ENCODE measurements at places on chromosomes 3 and 15.

DNA sequence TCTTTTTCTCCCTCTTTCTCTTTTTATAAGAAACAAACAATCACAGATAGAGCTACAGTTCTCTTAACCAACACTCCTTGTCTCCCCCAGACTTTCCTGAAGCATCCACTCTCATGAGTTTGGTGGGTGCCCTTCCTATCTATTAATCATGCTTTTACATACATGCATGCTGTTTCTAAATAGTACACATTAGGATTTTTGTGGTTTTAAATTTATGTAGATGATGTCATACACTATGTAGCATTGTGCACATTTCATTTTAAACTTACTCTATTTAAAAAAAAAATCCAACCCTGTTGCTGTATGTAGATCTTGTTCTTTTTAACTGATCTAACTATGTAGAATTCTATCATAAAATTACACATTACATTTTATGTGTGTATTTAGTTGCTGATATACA, 104.3 kb upstream of the MRPS22 start:
- no peak for DNase-seq

- DNase-seq: no peak
These were observed 12.7 kb downstream of the SEMA3G start for GRCh38 chr3:52432225-52432624.

DNA sequence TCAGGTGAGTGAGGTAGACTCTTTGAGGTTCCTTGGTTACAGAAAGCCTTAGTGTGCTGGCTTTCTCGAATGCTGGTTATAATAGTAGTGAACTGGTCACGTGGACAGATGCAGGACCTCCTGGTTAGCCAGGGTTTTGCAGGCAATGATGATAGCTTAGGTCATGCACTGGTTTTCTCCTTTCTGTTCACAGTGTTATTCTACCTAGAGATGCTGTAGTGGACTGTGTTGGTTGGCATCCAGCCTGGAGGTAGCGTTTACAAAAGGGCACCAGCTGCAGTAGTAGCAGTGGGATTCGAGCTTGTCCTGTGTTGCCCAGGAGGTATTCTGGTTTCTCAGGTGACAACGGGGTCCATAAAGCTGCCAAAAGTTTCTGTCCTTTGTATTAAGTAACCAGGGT, 27.0 kb downstream of the PCCB start:
- DNase-seq: no peak

- DNase-seq: no peak
These were observed 17.1 kb downstream of the ZFAND6 start for GRCh38 chr15:80076321-80077318.
